Thyroid gland (tissue), 4 donors: ENCODE measurements at places on chromosomes 2 and 18. TPM values are rescaled to one million over a fixed set of nuclear protein-coding genes. Genes with fewer than 3 reads are reported as not detected.
A peak's percentile ranks its signal among the peaks of the same experiment; 100 is the strongest.

GRCh38 chr18:76518860-76519538, 24.0 kb upstream of the ZNF516 start:
- H3K27me3 ChIP-seq, result no peaks in the 10 kb centered on the region
- no peaks in the 10 kb centered on the region for H3K36me3 ChIP-seq
- no peak overlapping the region for H3K4me3 ChIP-seq
- H3K4me1 ChIP-seq, result no peaks in the 10 kb centered on the region

DNA sequence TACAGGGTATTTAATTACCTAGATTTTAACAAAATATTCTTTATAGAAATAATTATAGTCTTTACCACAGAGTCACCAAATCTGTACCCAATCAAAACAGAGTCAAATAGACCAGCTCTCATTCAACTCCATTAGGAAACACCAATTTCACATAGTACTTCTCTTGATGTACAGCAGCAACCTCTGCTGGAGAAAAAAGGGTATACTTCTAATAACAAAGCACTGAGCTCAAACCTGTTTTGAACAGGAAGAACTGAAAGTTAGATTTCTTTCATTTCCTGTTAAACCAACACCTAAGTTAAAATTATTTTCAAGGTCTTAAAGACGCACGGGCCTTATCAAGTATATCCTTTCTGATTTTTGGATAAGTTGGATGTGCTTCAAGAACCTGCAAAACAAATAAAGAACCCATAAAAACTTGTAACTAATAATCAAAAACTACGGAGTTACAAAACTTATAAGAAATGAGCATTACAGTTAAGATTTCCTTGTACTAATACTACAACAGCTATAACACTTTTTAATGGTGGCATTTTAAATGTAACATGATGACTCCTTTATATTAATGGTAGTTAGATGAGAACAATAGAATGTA, 79.0 kb downstream of the TTC21B start:
- no peaks in the 10 kb centered on the region for H3K27me3 ChIP-seq
- no peaks in the 10 kb centered on the region for H3K4me1 ChIP-seq
- DNase-seq, result no peak

DNA sequence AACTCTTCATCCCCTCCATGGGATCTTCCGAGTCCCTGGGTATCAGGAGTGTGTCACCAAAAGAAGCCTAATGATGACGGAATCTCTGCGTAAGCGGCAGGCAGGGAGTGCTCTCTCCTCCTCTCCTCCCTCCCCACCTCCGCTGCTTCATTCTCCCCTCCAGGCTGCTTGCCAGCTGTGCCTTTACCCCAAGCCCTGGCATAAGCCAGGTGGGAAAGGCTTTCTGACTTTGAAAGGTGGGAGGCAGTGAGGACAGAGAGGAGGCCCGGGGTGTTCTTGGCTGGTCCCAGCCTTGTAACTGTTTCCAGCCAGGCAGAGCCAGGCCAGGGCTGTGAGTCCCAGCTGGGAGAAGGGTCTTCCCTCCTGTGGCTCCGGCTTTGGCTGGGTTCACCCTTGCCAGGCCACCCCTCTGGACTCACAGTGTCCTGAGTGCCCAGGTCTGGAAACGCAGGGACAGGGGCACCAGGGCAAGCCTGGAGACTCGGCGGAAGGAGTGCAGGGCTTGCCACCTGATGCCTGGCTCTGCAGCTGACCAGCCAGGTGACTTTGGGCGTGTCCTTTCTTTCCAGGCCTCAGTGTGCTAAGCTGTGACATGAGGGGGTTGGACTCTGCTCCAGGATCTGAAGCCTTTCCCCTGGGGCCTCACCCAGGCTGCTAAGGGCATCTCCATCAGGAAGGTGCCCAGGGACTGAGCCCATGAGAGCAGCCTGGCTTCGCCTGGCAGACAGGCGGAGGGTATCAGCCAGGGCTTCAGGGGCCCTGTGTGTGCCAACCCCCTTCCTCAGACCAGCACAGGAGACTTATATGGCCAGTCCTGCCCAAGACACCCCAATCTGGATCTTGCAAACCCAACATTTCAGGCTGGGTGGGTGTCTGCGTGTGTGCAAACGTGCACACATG, 32.7 kb upstream of the HPCAL1 start:
- H3K27me3 ChIP-seq, result no peaks in the 10 kb centered on the region
- H3K36me3 ChIP-seq, result no peaks in the 10 kb centered on the region
- no peaks in the 10 kb centered on the region for H3K4me1 ChIP-seq

DNA sequence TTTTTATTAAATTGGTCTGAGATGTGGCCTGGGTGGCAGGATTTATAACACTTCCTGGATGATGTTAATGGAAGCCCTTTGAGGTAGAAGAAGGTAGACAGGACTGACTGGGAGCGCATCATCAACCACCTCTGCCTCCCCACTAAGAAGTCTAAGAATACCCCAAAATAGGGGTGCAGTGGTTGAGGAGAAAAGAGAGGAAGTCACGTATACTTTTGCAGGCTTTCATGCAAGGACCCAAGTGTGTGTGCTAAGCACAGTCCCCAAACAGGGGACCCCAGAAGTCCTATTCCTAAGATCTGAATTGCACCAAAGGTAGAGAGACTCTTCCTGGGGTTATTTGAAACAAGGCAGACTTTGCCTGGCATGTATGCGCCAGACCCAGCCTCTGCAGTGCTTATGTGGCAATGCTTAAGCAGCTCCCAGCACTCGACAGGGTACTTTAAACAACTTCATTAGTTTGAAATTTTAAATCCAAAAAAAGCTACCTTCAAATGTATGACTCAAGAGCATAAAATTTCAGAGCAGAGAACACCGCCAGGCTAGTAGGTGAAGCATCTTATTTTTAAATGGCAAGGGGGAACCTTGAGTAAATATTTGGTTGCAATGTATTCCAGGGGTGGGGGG, 35.3 kb downstream of the BCL2 start:
- peaks cover 74% of the 10 kb centered on the region for H3K4me1 ChIP-seq
- H3K4me3 ChIP-seq, result no peak overlapping the region
- H3K36me3 ChIP-seq, result no peaks in the 10 kb centered on the region

- no peak overlapping the region for H3K27ac ChIP-seq
- H3K4me1 ChIP-seq, result no peaks in the 10 kb centered on the region
- no peaks in the 10 kb centered on the region for H3K36me3 ChIP-seq
- DNase-seq, result no peak
- H3K4me3 ChIP-seq, result no peak overlapping the region
These were observed 177.8 kb downstream of the SOX11 start for GRCh38 chr2:5869936-5870335.

DNA sequence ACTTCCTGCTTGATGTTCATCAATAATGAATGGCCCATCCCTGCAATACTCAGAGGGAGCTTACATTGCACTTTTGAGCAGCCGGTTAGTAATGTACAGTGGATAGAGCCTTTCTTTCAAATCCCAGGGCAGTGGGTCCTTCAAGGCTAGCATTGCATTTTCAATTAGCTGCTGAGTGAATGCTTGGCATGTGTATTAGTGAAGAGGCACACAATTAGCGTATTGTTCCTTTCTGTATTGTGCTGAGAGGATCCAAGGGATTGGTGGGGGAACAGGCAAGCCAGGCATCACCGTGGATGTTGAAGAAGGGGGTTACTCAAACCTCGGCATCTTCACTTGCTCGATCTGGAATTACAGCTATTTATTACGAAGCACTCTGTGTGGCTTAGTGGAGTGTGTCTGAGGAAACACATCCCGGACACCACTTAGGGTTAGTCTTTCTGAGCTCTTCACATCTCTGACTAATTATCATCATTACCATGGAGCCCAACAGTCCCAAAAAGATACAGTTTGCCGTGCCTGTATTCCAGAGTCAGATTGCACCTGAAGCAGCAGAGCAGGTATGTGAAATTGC, at the start of gene PPP1R1C:
Gene PPP1R1C (plus strand): TSS at position 222 of the 574 bp plus-strand sequence. CDS start 258 bp downstream, at position 480.
- H3K4me3 ChIP-seq, result no peak within 1 kb of the TSS
- H3K36me3 ChIP-seq, result no peaks in the 10 kb centered on the region
- no peaks in the 10 kb centered on the region for H3K27me3 ChIP-seq
- no peaks in the 10 kb centered on the region for H3K4me1 ChIP-seq

DNA sequence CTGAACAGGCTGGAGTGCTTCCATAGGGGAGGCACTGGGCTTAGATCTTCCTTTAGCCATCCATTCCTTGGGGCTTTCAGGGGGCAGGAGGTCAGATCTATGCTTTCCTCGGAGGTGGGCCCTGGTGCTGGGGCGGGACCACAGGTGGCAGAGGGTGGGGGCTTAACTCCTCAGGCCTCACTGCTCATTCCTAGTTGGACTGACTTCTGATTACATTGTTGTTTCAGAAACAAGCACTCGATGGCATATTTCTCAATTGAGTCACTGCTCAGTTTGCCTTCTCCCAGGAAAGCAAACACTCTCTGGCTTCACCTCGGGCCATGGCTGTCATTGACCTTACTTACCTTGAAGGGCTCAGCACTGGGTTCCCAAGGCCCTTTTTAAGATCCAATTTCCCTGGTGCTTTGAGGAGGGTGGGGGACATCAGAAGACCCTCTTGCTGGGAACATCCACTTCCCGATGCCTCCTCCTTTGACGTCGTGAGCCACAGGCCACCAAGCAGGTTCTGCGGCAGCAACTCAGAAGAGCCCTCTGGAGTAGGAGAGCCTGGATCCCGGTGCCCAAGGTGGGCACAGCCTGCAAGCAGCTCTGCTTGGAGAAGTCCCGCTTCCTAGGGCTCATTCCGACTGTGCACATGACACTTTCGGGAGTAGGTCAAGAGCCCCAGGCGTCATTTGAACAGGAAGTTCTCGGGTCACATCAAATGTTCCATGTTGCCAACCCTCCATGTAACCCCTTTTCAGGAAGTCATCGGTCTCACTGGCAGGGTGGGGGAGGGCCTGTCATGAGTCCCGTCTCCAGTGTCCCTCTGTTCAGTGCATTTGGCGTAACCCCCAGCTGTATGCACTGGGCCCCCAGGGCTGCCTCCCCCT, 40.6 kb downstream of the SDC1 start:
- H3K27me3 ChIP-seq, result no peaks in the 10 kb centered on the region
- H3K36me3 ChIP-seq, result no peaks in the 10 kb centered on the region
- H3K4me1 ChIP-seq, result peaks cover 36% of the 10 kb centered on the region
- peak overlapping the region; percentile 90 for H3K27ac ChIP-seq
- H3K4me3 ChIP-seq, result no peak overlapping the region

DNA sequence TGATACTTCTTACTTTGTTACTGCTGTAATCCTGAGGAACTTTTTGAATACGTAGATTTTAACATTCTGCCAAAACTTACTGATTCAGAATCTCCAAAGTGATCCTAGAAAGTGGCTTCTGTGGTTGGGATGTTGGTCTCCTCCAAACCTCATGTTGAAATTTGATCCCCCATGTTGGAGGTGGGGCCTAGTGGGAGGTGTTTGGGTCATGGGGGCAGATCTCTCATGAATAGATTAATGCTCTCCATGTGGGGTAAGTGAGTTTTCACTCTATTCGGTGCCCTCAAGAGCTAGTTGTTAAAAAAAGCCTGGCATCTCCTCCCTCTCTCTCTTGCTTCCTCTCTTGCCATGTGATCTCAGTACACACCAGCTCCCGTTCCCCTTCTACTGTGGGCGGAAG, 329.9 kb downstream of the HRH4 start:
- no peak for DNase-seq
- H3K36me3 ChIP-seq, result no peaks in the 10 kb centered on the region
- H3K27ac ChIP-seq, result no peak overlapping the region
- no peaks in the 10 kb centered on the region for H3K4me1 ChIP-seq
- no peak overlapping the region for H3K4me3 ChIP-seq

DNA sequence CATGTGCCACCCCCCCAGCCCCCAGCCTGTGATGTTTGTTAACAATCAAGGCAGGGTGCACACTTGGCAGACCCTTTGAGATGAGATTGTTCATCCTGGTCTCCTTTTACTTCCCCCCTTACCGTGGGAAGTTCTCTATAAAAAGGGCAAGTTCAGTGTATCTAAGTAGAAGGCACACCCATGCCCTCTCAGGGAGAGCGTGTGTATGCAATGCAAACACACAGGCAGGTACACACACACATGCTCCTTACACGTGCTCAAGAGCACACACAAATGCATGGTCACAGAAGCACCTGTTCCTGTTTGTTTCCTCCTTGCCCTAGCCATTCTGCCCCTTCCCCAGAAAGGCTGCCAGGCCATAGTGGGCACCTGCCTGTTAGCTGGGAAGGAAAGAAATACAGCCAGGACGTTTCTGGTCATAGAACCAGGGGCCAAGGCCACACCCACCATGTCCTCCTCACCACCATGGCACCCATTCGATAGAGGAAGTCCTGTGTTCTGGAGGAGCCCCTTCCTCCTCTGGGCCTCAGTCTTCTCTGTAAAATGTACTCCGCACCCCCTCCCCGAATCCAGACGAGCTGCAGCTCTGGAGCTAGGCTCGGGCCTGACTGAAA, 3.1 kb downstream of the ATOH8 start:
- DNase-seq, result peak; percentile 58
- peaks cover 42% of the 10 kb centered on the region for H3K36me3 ChIP-seq
- H3K27ac ChIP-seq, result peak overlapping the region; percentile 99
- H3K4me1 ChIP-seq, result peaks cover 61% of the 10 kb centered on the region
- H3K4me3 ChIP-seq, result peak overlapping the region; percentile 96

GRCh38 chr2:212099658-212100057, 438.9 kb downstream of the ERBB4 start:
- no peak for DNase-seq
- no peaks in the 10 kb centered on the region for H3K27me3 ChIP-seq
- no peaks in the 10 kb centered on the region for H3K36me3 ChIP-seq
- no peak overlapping the region for H3K4me3 ChIP-seq
- no peak overlapping the region for H3K27ac ChIP-seq
- H3K4me1 ChIP-seq, result no peaks in the 10 kb centered on the region

- no peaks in the 10 kb centered on the region for H3K36me3 ChIP-seq
- H3K27me3 ChIP-seq, result no peaks in the 10 kb centered on the region
- H3K4me1 ChIP-seq, result no peaks in the 10 kb centered on the region
- H3K4me3 ChIP-seq, result no peak overlapping the region
These were observed 65.9 kb upstream of the CPO start for GRCh38 chr2:206873423-206873822.

DNA sequence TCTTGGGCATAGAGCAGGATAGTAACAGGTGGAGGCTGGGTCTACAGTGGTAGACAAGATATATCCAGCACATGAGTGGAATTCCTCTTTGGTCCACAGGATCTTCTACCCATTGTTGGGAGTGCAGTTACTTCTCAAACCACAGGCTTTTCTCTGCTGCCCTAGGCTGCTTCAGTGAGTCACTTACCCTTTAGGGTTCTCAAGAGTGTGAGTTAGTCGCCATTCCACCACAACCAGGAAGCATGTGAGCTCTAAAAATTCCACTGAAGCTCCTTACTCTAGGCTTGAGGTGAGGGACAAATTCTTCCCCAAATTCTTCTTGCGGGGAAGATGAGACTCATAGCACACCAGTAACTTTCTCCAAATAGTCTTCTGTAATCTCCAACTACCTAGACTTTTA, 189.4 kb downstream of the PLCL1 start:
- no peak overlapping the region for H3K4me3 ChIP-seq
- DNase-seq, result no peak
- no peaks in the 10 kb centered on the region for H3K27me3 ChIP-seq
- H3K4me1 ChIP-seq, result no peaks in the 10 kb centered on the region

GRCh38 chr18:23619388-23619881, 33.1 kb upstream of the NPC1 start:
- no peak overlapping the region for H3K27ac ChIP-seq
- DNase-seq, result no peak
- peak overlapping the region; percentile 19 for H3K4me3 ChIP-seq
- no peaks in the 10 kb centered on the region for H3K27me3 ChIP-seq
- H3K36me3 ChIP-seq, result no peaks in the 10 kb centered on the region
- peaks cover 10% of the 10 kb centered on the region for H3K4me1 ChIP-seq

The DHRS9 gene
- not detected for total RNA-seq

The IL36A gene
- not detected for total RNA-seq

The SERPINB3 gene
- not detected for total RNA-seq

The LRRTM1 gene
- 1.2 TPM for total RNA-seq

The CYP26B1 gene
- total RNA-seq, result 24.2 TPM

The CYP27C1 gene
- 0.40 TPM for total RNA-seq

The HNMT gene
- total RNA-seq, result 48.8 TPM

The C2orf80 gene
- total RNA-seq, result not detected

The KLHL41 gene
- total RNA-seq, result 2.8 TPM

The PAIP2B gene
- 11.6 TPM for total RNA-seq

The ABHD1 gene
- total RNA-seq, result 1.1 TPM

The COL5A2 gene
- 10.9 TPM for total RNA-seq
